ENCODE measurements at places on chromosomes 2 and 18.

DNA sequence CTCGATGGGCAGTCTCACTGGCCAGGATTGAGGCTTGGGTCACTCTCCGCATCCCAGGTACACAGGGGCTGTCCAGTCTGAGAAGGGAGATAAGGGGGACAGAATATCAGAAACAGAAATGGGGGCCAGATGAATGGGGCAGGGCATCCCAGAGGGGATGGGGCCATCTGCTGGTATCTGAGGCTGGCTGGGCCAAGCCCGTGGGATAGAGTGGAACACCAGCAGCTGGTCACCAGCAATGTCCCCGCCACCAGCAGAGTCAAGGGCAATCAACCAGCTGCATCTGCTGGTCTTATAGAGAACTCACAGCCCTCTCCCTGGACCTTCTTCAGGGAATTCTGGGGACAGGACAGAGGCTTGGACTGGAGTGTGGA, 128.8 kb upstream of the HAAO start:
- DNase-seq: no peak

DNA sequence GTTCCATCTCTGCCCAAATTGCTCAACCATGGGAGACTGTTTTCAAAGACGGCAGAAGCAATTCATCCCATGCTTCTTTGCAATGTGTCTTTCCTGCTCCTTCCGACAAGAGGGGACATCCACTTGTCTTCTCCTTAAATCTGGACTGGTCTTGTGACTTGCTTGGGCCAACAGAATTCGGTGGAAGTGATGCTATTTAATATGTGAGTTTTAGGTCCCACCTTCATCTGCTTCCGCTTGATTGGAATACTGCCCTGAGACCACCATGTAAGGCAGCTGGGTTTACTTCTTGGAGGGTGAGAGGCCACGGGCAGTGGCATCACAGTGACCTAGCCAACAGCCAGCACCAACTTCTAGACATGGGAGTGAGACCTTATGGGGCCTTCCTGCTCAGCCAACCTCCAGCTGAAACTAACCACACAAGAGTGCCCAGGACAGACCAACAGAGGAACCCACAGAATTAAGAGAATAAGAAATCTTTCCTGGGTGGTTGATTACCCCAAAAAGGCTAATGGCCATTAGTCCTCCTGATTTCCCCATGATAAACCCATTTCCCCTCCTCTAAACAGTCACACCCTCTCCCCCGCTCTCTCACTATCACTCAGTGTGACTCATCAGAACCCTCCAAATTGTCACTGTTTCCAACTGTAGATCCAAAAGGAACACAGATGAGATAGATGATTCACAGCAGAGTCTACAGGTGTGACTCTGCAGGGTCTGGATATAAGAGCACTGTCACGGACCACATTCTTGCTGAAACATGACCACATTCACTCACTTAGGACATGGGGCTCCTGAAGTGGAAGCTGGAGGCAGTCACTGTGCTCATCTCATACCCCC, 16.2 kb upstream of the RHOB start:
- DNase-seq: no peak

GRCh38 chr18:9526458-9526857, 51.1 kb downstream of the RALBP1 start:
- no peak for DNase-seq

DNA sequence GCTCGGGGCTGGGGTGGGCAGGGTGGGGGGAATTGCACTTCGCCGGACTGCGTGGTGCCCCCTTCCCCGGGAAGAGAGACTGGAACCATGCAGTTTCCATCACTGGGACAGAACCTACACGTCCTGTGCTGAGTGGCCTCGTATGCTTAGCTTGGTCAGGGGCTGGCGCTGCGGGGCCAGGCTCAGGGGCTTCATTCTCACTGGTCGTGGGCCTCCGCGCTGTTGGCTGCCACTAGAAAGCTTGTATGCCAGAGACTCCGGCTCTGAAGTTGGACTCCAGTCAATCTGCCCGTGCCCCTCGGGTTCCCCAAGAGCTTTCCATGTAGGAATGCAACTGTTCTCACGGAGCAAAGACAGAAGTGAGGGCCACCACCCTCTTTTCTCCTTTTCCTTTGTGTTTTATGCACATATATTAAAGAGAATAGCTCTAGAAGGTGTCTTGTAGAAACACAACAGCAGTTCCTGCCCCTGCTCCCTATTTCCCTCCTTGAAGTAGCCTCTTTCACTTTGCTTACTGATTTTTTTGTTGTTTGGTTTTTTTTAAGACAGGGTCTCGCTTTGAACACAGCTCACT, 64.0 kb upstream of the YWHAQ start:
- DNase-seq: no peak

DNA sequence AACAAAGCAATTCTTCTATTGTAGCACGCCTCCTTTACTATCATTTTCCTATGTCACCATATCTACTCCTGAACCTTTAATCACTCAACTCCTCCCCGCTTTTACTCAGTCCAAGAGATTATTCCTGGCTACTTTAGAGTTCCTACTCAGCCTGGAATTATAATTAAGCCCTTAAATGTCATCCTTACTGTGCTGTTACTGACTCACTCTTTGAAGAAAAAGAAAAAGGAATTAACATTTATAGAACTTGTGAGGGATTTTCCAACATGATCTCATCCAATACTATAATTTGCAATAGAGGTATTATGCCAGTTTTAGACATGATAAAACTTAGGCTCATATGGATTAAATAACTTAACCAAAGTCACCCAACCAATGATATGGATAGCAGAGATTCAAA, 61.7 kb downstream of the CCDC88A start:
- DNase-seq: no peak

DNA sequence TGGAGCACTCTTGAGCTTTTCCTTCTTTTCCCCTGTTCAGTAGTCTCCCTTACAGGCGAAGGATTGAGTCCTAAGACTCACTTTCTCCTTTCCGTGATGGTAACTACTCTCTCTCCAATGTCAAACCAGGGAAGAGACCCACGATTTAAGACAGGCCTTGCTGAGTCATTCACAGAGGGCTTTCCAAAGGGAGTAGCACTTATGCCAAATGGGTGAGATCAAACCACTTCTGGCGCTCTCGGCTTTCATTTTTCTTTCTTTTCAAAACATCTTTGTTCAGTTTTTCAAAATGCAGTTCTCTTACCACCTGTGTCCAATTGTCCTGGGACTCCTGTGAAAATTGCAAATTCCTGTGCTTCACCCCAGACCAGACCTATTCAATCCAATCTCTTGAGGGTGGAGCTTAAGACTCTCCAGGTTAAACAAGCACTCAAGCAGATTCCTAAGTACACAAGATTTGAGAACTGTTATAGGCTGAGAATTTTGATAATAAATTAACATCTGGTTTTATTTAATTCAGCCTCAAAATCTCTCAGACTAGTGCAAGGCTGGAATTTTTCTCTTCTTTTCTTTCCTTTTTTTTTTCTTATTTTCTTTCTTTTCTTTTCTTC, 14.4 kb upstream of the MRPL19 start:
- DNase-seq: no peak

DNA sequence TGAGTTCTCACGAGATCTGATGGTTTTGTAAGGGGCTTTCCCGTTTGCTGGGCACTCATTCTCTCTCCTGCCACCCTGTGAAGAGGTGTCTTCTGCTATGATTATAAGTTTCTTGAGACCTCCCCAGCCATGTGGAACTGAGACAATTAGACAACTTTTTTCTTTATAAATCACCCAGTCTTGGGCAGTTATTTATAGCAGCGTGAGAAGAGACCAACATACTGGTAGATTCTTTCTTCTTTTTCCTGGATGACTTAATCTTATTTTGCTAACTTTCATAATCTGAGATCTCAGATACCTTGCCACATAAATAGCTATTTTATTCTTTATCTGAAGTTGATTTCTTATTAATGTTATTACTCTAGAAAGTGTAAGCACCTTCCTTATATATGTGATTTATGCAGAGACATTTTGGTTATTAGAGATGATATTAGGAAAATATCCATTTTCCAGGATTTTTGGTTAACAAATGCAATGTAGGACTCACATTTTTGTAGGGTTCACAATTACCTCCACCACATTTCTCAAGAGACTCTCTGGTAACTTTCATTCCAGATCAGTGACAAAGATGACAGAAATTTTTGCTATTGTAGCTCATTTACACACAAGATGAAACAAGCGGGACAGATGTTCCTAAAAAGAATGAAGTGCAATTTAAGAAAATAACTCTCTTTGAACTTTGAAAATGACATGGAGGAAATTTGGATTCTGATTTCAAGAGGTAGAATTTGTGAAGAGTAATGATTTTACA, 97.9 kb upstream of the RND3 start:
- DNase-seq: no peak

DNA sequence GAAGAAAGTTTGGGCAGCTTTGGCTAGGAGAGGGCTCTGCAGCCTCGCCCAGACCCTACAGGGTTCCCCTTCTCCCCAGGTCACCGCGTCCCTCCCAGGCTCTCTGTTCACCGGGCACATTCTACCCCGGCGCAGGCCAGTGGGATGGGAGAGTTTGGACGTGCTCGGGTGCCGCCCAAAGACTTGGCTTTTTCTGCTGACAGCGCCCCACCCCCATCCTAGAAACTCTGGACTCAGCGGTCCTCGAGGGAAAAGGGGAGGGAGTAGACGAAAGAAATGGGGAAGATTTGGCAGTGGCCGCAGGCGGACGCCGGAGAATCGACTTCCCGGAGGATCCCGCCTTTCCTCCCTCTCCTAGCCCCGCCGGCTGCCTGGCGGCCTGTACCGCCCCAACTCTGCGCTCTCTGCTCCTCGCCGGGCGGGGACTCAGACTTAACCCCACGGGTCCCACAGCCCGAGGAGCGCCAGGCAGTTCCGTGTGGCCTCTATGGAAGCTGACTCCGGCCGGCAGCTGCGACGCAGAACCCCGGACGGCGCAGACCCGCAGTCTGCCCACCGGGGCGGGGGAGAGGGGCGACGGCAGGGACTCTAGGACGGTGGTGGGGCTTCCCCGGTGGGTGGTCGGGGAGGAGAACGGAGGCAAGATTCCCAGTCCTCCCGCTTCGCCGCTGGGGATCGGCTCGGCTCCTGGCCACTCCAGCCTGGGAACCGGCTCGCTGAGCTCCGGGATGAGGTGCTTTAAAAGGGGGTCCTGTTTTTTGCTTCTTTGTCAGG, 863 bp upstream of the SIX2 start:
- no peak for DNase-seq

DNA sequence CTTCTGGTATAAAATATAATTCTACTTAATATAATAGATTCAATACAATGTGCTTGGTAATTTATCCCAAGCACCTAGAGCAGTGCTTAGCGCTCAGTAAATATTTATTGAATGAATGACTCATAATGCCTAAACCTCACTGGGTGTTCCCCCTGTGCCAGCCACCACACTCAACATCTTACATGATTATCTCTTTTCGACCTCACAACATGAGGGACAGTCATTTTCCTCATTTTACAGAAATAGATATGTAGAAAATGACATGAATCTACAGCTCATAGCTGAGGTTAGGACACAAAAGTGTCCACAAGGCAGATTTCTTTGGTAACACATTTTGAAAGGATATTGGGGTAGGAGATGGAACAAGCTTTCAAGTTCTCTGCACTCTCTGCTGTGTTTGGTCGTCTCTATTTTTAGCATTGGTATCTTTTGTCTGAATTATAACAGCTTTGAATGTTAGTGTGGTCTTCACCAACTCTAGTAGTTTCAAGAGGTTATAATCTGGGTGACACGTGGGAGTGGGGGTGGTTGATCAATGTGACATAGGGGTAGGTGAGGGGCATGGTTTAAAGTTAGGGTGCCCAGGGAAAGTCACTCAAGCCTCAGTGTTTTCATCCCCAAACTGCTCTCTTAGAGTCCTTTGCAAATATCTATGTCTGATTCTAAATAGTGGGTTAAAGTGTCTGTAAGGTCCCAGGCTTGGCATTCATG, 9.8 kb downstream of the MYOM1 start:
- DNase-seq: no peak

DNA sequence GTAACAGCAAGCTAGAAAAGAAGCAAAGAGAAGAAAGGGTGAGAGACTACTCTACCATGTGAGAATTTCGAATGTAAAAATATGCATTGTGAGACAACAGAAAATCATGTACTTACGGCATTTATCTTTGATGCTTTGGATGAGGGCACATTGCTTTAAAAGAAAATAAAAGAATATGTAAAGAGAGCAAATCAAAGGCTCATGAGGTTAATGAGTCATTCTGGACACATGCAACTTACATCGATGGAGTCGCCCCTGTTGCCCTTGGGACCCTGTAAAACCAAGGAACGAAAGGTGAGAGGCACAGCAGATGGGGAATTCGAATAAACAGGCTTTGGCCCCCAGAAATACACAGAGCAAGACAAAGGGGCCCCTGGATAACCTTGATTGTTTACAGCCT, 69.0 kb downstream of the COL6A3 start:
- DNase-seq: no peak

- DNase-seq: no peak
These were observed 37.6 kb downstream of the EIF5B start for GRCh38 chr2:99374747-99375146.

DNA sequence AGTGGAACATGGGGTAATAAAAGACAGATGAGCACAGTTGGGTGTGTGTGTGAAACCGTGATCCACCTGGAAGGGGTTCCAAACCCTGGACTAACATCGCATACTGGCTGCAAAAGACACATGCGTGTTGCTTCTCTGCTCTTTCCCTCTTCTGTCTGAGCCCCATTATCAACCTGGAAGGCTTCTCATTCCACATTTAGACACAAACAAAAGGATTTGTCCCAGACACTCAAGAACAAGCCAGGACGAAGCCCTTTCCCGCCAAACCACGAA, 7.0 kb upstream of the SP9 start:
- DNase-seq: no peak

DNA sequence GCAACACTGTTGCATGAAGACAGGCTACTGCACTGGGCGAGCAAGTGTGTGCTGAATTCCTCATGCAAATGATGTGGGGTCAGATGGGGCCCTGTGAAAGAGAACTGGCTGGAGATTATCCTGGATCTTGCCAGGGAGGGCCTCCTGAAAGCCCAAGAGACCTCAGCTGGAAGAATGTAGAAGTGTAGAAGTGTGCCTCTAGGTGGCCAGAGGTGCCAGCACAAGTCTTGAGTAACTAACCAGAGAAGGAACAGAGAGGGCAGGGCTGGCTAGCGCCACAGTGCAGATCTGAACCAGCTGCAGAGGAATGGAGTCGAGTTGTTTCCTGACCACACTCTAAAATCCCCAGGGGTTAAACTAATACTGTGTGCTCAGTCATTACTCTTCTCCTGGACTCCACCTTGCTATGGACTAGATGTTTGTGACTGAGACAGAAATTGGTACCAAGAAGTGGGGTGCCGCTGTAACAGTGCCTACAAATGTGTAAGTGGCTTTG, 399.3 kb downstream of the LRATD1 start:
- DNase-seq: no peak

DNA sequence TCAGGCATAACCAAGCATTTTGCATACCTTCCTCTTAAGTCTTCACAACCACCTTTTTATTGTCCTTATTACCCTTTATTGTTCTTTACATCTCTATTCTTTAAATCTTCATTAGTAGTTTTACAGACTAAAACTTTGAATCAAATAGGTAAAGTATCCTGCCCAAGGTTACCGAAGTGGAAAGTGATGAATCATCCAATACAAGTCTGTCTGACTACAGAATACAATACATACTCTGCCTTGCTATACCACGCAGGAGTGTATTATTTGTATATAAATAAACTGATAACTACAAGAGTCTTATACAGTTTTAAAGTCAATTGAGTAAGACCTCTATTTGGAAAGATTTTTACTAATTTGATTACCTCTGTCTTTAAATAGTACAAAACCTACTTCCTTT, 196.0 kb downstream of the ZEB2 start:
- DNase-seq: no peak

Data from stimulated activated CD8-positive, alpha-beta memory T cell treated with anti-CD3 and anti-CD28 coated beads, Interleukin-7, amount 100 ng/mL, for 4 hours (primary cell).